ENCODE measurements at places on chromosomes 5 and 9. TPM values are rescaled to one million over a fixed set of nuclear protein-coding genes. Genes with fewer than 3 reads are reported as not detected.

Gene PCDHGB3
- 0.37 TPM for polyA plus RNA-seq

Gene PLPP6
- polyA plus RNA-seq, result 6.4 TPM

Gene C5
- 1.0 TPM for polyA plus RNA-seq

Gene FGD3
- polyA plus RNA-seq, result 2.3 TPM

Gene SMIM3
- polyA plus RNA-seq, result 4.5 TPM

Gene ABL1
- 13.6 TPM for polyA plus RNA-seq

Gene ADAMTSL2
- polyA plus RNA-seq, result 1.0 TPM

Gene IFNB1
- not detected for polyA plus RNA-seq

Gene ANKRD55
- polyA plus RNA-seq, result 0.06 TPM

Gene DPM2
- polyA plus RNA-seq, result 28.2 TPM

Gene GPR21
- 0.20 TPM for polyA plus RNA-seq

Gene ABCA1
- 2.7 TPM for polyA plus RNA-seq

Gene S100Z
- 0.02 TPM for polyA plus RNA-seq

Gene GABRA1
- polyA plus RNA-seq, result not detected
